Activated CD4-positive, alpha-beta T cell treated with anti-CD3 and anti-CD28 coated beads, Interleukin-2, amount 10 ng/mL, durations not matched to agents 24 days and 14 days (primary cell): ENCODE measurements at places on chromosomes 6 and 20. TPM values are rescaled to one million over a fixed set of nuclear protein-coding genes. Genes with fewer than 3 reads are reported as not detected.

DNA sequence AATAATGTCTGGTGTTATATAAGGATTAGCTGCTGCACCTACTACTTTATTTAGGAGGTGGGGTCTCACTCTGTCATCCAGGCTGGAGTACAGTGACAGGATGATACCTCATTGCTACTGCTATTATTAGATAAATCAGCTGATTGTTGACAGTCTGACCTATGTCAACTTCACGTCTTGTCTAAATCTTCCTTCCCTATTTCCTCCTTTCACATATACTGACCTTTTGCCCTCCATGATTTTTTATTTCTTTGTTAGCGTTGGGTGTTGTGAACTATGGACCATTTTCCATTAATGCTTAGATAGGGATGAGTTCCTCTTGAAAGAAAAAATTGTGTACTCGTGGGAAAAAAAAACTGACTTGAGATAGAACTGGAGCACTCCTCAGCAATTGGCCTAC, 109.9 kb upstream of the BEND6 start:
- DNase-seq = no peak
- H3K27ac ChIP-seq = peak overlapping the region; percentile 45
- H3K4me3 ChIP-seq = peak overlapping the region; percentile 10
- no peaks in the 10 kb centered on the region for H3K36me3 ChIP-seq
- H3K4me1 ChIP-seq = peaks cover 9% of the 10 kb centered on the region
- H3K27me3 ChIP-seq = peaks cover 45% of the 10 kb centered on the region

Gene PTCRA
- not detected in 2 replicates for total RNA-seq

Gene SLC26A8
- total RNA-seq = not detected in 2 replicates

Gene MCHR2
- not detected in 2 replicates for total RNA-seq

GRCh38 chr6:157078326-157078725, 245.0 kb downstream of the TMEM242 start:
- peaks cover 40% of the 10 kb centered on the region for H3K4me1 ChIP-seq
- no peaks in the 10 kb centered on the region for H3K27me3 ChIP-seq
- H3K36me3 ChIP-seq = peaks cover 12% of the 10 kb centered on the region
- no peak overlapping the region for H3K27ac ChIP-seq
- DNase-seq = no peak

Gene PAK5
- total RNA-seq = not detected in 2 replicates

DNA sequence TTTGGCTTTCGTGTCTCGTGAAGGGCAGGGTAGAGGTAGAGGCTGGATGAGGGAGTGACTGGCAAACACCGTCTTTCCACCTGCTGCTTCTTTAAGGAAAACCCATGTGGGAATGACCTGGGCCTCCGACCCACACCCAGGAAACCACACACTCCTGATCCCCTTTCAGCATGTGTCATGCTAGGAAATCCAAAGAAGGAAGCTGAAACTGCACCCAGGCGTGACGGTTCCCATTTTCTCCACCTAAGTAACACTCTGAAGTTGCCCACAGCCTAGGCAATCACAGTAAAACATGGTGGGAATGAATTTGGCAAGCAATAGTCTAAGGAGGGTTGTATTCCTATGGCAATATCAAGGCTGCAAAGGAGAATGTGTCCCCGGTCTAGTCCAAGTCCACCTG, 538.4 kb upstream of the NOX3 start:
- H3K27ac ChIP-seq = no peak overlapping the region
- no peaks in the 10 kb centered on the region for H3K4me1 ChIP-seq
- DNase-seq = no peak
- no peaks in the 10 kb centered on the region for H3K36me3 ChIP-seq
- H3K27me3 ChIP-seq = no peaks in the 10 kb centered on the region
- H3K4me3 ChIP-seq = no peak overlapping the region

DNA sequence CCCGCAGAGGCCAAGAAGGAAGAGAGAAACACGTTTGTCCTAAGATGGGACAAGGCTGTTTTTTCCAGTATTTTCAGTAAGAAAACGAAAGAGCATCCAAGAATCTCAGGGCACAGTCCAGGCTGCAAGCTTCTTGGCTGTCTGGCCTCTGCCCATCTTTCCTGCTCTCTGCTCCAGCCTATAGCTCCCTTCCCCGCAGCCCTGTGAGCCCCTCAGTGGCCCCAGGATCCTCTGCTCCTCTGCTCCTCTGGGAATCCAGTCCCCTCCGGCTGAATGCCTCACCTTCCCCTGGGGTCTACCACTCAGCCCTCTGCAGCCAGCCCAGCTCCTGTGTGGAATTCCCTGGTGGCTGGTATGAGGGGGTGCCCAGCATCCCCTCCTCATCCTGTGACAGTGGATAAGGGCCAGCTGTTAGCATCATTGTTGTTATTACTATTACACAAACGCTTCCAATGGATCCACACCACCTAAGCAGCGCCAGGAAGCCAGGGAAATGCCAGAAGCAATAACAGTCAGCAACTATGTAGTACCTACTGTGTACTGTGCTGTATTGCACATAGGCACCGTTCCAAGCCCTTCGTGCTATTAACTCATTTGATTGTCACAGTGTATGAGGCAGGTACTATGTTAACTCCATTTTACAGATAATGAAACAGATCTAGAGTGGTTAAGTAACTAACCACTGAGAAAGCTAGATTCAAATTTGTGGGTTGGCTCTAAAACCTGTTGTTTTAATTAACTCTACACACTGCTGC, 60.3 kb upstream of the PTPN1 start:
- peaks cover 26% of the 10 kb centered on the region for H3K27me3 ChIP-seq
- H3K4me3 ChIP-seq = no peak overlapping the region
- H3K27ac ChIP-seq = no peak overlapping the region
- DNase-seq = no peak

DNA sequence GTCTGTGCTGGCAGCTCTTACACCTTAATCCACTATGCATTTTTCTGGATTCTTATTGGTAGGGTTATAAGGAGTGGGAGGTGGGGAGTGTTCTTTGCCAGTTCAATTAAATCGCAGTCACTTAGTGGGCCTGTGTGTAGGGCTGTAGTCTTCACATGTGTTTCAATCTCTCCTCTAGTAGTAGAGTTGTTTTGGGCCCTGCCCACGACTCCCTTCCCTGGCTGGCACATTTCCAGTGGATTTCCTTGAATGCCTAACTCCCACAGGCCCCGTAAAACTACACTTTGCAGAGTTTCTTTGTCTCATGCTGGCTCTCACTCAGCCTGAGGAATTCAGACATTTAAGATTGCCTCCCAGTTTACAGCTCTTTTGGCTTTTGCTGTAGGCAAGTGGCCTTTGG, 414.0 kb upstream of the OPRM1 start:
- no peak for DNase-seq
- H3K27me3 ChIP-seq = no peaks in the 10 kb centered on the region
- no peak overlapping the region for H3K27ac ChIP-seq
- H3K36me3 ChIP-seq = no peaks in the 10 kb centered on the region
- no peaks in the 10 kb centered on the region for H3K4me1 ChIP-seq

DNA sequence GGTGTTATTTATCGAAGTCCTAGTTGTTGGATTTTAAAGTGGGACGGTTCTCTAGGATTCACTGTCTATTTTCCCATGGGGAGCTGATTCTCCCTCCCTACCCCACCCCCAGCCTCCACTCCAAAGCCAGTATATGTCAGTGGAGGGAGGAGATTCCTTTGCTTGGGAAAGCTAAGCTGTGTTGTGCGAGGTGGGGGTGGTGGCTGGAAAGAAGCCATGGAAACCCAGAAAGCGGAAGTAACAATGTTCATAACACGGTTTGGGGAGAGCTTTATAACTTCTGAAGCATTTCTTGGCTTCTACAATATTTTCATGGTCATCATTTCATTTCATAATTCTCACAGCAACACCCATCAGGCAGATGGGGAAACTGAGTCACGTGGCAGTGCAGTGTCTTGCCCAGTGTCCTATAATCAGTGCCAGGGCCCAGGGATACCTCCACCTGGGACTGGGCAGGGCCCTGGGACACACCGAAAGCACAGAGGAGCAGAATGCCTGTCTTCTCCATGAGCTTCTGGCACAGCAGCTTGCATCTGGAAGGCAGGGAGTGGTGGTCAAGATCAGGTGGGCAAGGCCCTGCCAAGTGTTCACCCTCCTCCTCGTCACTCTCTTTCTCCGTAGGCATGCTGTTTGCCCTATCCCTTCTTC, 4.5 kb downstream of the SUN5 start:
- peaks cover 1% of the 10 kb centered on the region for H3K36me3 ChIP-seq
- H3K4me3 ChIP-seq = no peak overlapping the region
- no peak overlapping the region for H3K27ac ChIP-seq
- no peaks in the 10 kb centered on the region for H3K27me3 ChIP-seq

GRCh38 chr6:108174371-108175175, 8.8 kb downstream of the NR2E1 start:
- peaks cover 1% of the 10 kb centered on the region for H3K36me3 ChIP-seq
- no peak overlapping the region for H3K27ac ChIP-seq
- H3K27me3 ChIP-seq = peaks cover 87% of the 10 kb centered on the region
- peaks cover 7% of the 10 kb centered on the region for H3K4me1 ChIP-seq

DNA sequence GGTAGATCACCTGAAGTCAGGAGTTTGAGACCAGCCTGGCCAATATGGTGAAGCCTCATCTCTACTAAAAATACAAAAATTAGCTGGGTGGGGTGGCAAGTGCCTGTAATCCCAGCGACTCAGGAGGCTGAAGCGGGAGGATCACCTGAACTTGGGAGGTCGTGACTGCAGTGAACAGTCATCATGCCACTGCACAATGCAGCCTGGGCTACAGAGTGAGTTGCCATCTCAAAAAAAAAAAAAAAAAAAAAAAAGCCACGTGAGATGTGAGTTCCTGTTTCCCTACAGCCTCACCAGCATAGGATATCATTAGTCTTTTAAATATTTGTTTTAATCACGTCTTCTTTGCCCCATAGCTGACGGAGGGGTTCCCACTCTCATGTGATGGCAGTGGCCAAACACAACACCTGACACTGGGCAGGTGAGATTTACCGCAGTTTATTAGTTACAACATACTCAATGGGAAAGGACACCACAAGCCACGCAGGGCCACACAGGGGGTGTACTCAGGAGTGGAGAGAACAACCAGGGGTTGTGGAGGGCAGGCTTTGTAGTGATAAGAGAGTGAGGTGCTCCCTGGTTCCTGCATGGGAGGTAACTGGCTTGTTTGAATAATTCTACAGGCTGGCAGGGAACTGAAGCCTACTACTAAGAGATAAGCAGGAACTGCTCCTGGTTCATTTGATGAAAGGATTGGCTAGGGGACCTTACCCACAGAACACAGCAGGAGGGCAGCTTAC, 4.6 kb upstream of the LZTS3 start:
- H3K4me3 ChIP-seq = no peak overlapping the region
- H3K27me3 ChIP-seq = peaks cover 23% of the 10 kb centered on the region
- no peak for DNase-seq
- no peak overlapping the region for H3K27ac ChIP-seq
- no peaks in the 10 kb centered on the region for H3K36me3 ChIP-seq
- peaks cover 3% of the 10 kb centered on the region for H3K4me1 ChIP-seq

- no peaks in the 10 kb centered on the region for H3K4me1 ChIP-seq
- no peak overlapping the region for H3K27ac ChIP-seq
- DNase-seq = no peak
- no peaks in the 10 kb centered on the region for H3K36me3 ChIP-seq
- no peaks in the 10 kb centered on the region for H3K27me3 ChIP-seq
- no peak overlapping the region for H3K4me3 ChIP-seq
These were observed 35.1 kb upstream of the ANKEF1 start for GRCh38 chr20:9999645-10000044.

Gene ACTR5
- total RNA-seq = 15.2 and 15.8 TPM in 2 replicates

- H3K27ac ChIP-seq = no peak overlapping the region
- H3K4me1 ChIP-seq = no peaks in the 10 kb centered on the region
- H3K4me3 ChIP-seq = no peak overlapping the region
- H3K36me3 ChIP-seq = no peaks in the 10 kb centered on the region
These were observed 552.3 kb upstream of the CITED2 start for GRCh38 chr6:139926711-139927110.

DNA sequence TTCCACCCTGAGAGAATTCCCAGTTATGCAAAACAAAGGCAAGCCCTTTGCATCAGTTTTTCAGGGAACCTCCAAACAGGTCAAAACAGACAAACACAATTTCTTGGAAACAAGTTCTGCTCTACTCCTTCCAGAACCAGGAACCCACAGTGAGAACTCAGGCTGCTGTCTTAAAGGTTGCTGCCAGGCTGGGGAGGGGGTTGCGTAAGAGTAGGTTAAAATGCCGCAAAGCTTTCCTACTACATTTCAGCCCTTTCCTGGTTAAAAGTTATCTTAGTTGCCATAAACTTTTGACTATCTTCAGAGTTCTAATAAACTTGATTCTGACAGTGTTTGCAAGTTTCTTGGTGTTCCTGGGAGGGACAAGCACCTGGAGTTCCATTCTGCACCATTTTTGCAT, 33.8 kb downstream of the KPNA5 start:
- no peak overlapping the region for H3K27ac ChIP-seq
- H3K36me3 ChIP-seq = peaks cover 47% of the 10 kb centered on the region
- no peak for DNase-seq
- H3K4me1 ChIP-seq = peaks cover 8% of the 10 kb centered on the region
- H3K4me3 ChIP-seq = no peak overlapping the region
- no peaks in the 10 kb centered on the region for H3K27me3 ChIP-seq

Gene NXT1
- total RNA-seq = 57.0 and 59.9 TPM in 2 replicates

DNA sequence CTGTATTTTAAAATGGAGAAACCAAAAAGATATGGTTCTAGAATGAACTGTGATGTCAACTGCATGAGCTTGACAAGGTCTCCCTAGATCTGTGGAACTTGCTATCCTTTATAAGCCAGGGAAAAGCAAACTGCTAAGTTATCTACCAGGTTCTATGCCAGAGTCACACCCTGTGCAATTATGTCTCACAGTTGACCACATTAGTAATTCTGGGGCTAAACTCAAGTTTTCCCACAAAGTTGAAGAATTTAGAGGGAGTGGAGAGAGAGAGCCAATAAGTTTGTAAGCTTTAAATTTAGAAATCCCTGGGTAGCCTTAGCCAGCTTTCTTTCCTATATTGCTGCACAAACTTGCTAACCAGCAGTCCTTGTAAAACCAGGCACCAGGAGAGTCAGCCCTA, 407.0 kb upstream of the SASH1 start:
- no peak for DNase-seq
- no peak overlapping the region for H3K4me3 ChIP-seq
- no peaks in the 10 kb centered on the region for H3K4me1 ChIP-seq
- H3K36me3 ChIP-seq = no peaks in the 10 kb centered on the region
- no peaks in the 10 kb centered on the region for H3K27me3 ChIP-seq

DNA sequence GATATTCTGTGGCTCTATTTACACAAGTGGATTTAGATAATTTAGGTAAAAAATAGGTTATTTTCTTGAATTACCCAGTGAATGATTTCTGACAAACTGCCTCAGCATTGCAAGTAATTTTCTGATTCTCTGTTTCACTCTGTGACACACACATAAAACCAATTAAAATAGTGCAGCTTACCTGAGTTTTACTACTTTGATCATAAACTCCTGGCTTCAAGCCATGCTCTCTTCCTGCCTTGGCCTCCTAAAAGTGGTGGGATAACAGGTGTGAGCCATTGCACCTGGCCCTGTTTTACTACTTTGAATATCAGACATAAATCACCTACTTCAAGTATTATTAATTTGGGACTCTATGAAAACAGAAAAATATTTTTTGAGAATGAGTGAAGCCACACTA, 462.9 kb downstream of the ADGRB3 start:
- no peaks in the 10 kb centered on the region for H3K36me3 ChIP-seq
- DNase-seq = no peak
- H3K27me3 ChIP-seq = no peaks in the 10 kb centered on the region
- no peak overlapping the region for H3K27ac ChIP-seq

Gene SYNCRIP
- 228 and 232 TPM in 2 replicates for total RNA-seq

Gene TOX2
- total RNA-seq = 1.4 and 2.6 TPM in 2 replicates

DNA sequence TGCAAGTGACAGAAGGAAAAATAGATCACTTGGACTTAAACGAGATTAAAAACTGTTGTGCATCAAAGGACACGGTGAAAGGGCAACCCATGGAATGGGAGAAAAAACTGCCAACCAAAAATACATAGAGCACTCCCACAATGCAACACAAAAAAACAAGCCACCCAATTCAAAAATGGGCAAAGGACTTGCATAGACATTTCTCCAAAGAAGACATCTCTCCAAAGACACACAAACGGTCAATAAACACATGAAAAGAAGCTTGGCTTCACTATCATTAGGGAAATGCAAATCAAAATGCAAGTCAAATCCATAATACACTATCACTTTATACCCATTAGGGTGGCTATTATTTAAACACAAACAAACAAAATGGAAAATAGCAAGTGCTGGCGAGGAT, 45.0 kb downstream of the PXDC1 start:
- peaks cover 12% of the 10 kb centered on the region for H3K27me3 ChIP-seq
